ENCODE measurements at places on chromosomes 7 and 10.
A peak's percentile ranks its signal among the peaks of the same experiment; 100 is the strongest.

DNA sequence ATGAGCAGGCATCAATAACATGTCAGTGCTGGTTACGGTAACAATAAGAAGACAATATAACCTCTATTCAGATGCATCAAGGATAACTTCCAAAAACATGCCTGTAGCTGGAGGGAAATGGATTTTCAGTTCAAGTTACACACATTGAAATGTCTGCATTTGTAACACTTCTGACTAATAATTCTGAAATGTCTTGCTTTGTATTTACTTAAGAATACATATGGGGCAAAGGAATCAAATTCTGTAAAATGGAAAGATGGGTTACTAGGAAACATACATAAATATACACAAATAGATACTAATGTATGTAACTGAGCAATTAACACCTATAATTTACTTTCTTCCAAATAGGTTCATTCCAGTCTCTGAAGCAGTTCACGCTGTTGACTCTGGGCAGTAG lies 18.6 kb upstream of the MTPN start:
- no peak for DNase-seq

GRCh38 chr7:102173669-102174068 lies 113.0 kb upstream of the SH2B2 start:
- DNase-seq, result no peak

GRCh38 chr7:136144182-136144581 lies 167.0 kb upstream of the MTPN start:
- DNase-seq, result no peak

GRCh38 chr7:111168182-111168581 lies 77.3 kb downstream of the LRRN3 start:
- DNase-seq, result no peak

DNA sequence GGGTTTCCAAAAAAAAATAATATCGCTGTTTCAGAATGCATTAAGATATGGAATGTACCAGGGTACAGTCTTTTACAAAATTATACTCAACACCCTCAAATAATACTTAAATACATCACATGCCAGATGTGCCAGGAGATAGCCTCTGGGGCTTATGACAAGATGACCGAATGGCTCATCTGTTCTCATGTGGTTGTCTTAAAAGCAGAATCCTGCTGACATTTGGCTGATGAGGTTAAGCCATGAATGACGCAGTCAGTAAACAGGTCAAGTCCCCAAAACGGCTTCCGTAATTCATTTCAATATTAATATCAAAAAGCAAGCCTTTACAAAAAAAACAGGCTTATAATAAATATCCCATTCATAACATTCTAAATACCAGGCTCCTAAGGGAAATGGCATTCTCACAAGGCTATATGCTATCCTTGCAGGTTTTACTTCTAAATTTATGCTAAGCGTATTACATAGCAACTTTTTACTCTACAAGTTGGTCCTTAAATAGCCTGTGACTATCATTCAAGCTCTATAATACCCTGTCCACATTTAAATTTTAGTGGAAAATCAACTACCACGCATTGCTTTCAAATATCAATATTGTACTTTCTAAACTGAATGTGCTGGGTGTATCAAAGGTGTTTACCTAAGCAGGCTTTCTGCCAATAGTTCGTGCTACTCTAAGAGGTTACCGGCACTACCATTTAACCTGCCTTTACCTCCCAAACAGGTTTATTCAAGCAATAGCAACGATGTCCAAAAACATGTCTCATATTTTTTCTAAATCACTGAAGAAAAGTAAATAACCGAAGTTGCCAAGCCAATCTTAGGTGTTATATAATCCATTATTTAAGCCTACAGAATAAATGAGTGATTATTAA lies 15.6 kb downstream of the SMURF1 start:
- DNase-seq, result no peak

GRCh38 chr10:11856678-11857077 lies 33.5 kb downstream of the PROSER2 start:
- DNase-seq, result no peak

GRCh38 chr7:2477447-2478398 lies 1.5 kb upstream of the GRIFIN start:
- DNase-seq, result peak; percentile 30

- no peak for DNase-seq
These were observed 30.9 kb downstream of the OCM2 start for GRCh38 chr7:97959046-97959445.

Measured in activated T-cell treated with anti-CD3 and anti-CD28 coated beads for 24 hours (primary cell).